ENCODE measurements at places on chromosomes 2 and 18. TPM values are rescaled to one million over a fixed set of nuclear protein-coding genes. Genes with fewer than 3 reads are reported as not detected.

CFAP65 gene
- total RNA-seq, result not detected

DNA sequence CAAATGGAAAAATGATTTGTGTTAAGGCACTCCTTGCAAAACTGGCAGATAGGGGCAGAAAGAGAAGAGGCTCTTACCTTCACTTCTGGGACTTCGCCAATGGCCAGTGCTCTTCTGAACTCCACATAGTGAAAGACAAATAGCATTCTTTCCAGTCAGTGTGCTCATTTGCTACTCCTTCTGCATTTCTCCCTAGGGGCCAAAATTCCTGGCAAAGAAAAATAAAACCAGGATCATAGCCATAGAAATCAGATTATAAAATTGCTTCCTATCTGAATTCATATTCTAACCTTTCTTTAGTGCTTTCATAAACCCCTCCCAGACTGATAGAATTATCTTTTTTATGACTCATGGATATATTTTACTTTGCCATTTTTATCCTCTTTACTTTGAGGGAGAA lies 56.9 kb upstream of the PELI1 start:
- no peak for DNase-seq

GRCh38 chr2:173874003-173874893 lies 90.9 kb downstream of the SP3 start:
- DNase-seq, result no peak

DNA sequence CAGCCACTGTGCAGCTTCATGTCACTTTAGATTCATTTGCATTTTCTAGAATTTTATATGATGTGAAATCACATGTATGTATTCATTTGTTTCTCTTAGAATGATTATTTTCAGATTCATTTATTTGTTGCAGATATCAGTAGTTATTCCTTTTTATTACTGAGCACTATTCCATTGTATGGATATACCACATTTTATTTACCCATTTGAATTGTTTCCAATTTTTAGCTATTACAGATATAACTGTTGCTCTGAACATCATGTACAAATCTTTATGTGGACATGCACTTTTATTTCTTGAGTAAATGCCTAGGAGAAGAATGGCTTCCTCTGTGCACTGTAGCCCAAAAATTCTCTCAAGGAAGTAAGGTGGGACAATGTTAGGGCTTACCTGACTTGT lies 767.8 kb upstream of the FANCL start:
- no peak for DNase-seq

- no peak for DNase-seq
Measured at GRCh38 chr18:44915661-44916060, 235.0 kb downstream of the SETBP1 start.

- DNase-seq, result no peak
Measured at GRCh38 chr2:203072371-203072770, 57.7 kb downstream of the NBEAL1 start.

DNA sequence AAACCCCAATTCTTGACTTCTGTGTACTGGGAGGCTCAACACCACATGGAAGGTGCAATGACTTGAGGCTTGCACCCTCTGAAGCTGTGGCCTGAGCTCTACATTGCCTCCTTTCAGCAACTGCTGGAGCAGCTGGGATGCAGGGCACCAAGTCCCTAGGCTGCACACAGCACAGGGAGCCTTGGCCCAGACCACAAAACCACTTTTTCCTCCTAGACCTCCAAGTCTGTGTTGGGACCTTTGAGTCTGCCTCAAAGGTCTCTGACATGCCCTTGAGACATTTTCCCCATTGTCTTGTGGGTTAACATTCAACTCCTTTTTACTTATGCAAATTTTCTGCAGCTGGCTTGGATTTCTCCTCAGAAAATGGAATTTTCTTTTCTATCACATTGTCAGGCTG lies 62.6 kb upstream of the KCNE4 start:
- DNase-seq, result no peak

- DNase-seq, result no peak
Measured at GRCh38 chr2:181165199-181165868, 184.9 kb downstream of the UBE2E3 start.

All from urinary bladder (tissue), 4 donors.